ENCODE measurements at places on chromosomes 1 and 21.
A peak's percentile ranks its signal among the peaks of the same experiment; 100 is the strongest.

GRCh38 chr1:31937300-31938183, 626 bp downstream of the PTP4A2 start:
- no peak for DNase-seq

- no peak for DNase-seq
Observed at GRCh38 chr1:85078903-85079302, 30.6 kb upstream of the MCOLN3 start.

- no peak for DNase-seq
Observed at GRCh38 chr1:155049651-155050559, 1.2 kb upstream of the ADAM15 start.

GRCh38 chr1:230820568-230820967, 47.8 kb downstream of the C1orf198 start:
- DNase-seq: no peak

DNA sequence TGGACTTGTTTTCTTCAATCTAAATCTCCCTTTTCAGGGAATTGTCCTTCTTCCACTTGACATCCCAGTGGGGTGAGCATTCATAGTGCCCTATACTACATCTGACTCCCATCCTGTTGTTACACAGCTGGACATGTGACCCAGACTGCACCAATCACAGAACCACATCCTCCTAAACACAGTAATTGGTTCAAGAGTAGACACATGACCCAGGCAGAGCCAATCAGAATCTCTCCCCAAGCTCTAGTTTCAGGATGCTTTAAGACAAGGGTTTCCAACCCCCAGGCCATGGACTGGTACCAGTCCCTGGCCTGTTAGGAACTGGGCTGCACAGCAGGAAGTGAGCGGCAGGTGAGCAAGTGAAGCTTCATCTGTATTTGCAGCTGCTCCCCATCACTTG, 5.6 kb upstream of the DDOST start:
- no peak for DNase-seq

DNA sequence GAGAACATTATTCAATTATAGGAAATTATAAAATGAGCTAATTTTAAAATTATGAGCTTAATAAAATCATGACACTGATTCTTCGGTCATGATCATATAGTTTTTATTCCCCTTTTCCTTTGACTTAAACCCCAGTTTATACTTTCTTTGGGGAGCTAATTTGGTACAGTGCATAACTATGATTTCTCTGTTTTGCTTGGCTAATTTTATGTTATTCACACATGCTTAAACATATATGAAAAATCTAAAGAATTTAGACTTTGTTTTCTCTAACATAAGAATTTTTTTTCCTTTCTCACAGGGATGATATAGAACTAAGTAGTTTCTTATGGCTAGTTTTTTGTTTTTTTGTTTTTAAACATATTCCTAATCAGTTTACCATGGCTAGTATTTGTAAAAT, 52.5 kb downstream of the STXBP3 start:
- no peak for DNase-seq

GRCh38 chr1:32500387-32501209, 35.7 kb downstream of the ZBTB8B start:
- DNase-seq: no peak

- DNase-seq: no peak
Observed at GRCh38 chr21:41209016-41209619, 41.2 kb downstream of the BACE2 start.

GRCh38 chr1:2925918-2926317, 95.3 kb upstream of the ACTRT2 start:
- no peak for DNase-seq

DNA sequence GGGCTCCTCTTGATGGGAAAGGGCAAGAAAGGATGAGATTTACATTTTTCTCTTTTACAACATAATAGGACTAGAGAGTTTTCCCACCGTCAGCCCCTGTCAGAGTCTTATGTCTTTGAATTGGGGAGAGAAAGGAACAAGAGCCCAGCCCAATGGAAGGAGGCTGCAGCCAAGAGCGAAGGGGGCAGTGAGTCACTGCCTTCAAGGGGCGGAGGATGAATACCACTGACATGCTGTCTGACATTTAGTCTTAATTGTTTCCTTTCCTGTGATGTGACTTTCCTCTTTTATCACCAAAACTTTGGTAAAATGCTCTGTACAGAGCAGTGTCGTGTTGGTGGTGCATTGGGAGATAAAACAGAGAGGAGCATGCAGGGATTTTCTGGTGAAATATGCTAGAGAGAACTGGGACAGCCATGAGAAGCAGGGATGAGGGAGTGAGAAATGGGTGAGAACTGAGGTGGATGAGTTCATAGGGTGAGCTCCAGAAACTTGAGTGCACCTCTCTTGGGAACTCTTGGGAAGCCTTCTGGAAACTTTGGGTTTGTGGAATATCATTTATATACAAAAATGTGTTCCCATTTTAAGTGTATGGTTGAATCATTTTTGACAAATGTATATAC, 179.9 kb upstream of the FGGY start:
- no peak for DNase-seq

- DNase-seq: no peak
Observed at GRCh38 chr1:95548211-95548610, 314.2 kb downstream of the RWDD3 start.

- no peak for DNase-seq
Observed at GRCh38 chr1:78854556-78854955, 152.0 kb downstream of the ADGRL4 start.

- no peak for DNase-seq
Observed at GRCh38 chr1:153360190-153360589, 2.5 kb downstream of the S100A9 start.

GRCh38 chr21:36422279-36423098, 37.3 kb downstream of the CHAF1B start:
- DNase-seq: peak; percentile 10

GRCh38 chr21:36104317-36105300, 30.3 kb upstream of the CBR3 start:
- no peak for DNase-seq

GRCh38 chr1:24289937-24290595, 29.1 kb upstream of the GRHL3 start:
- peak; percentile 57 for DNase-seq

DNA sequence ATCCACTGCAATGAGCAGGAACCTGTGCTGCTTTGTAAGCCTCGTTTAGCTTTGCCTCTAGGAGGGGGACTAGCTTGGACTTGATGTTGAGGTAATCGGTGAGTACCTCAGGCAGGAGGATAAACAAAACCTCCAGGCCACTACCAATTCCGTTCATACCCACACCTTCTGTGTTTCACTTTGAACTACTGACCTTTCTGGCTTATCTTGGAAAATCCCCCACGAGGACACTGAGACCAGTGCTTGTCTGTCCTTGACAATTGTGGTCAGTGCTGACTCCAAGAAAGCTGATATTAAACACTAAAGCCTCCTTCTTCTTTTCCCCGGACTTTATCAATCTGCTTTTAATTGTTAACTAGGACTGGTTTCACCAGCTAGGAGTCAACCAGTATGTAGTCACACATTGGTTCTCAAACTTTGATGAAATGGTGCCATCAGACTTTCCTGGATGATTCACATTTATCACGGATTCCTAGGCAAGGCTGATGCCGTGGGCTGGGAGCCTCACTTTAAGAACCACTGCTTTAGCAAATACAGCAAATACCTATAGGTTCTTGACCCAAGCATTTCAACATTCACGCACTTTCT, 52.7 kb downstream of the TGFB2 start:
- no peak for DNase-seq

GRCh38 chr1:6815726-6816125, 30.5 kb downstream of the CAMTA1 start:
- no peak for DNase-seq

DNA sequence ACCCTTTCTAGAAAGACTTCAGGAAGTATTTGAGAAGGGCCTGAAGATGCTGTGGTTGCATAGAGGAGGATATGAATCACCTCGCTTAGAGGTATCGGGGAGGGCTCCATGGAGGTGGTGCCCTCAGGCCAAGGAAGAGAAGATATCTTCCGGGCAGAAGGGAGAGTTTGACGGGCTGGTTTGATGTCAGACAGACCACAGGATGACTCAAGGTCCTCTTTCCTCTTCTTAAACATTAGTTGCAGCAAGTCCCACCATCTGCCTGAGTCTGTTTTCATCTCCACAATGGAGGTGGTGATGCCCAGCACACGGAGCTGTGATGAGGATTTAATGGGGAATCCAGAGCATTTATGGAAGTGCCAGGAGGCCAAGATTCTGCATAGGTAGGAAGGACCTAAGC, 25.1 kb upstream of the RUNX3 start:
- DNase-seq: no peak

- DNase-seq: no peak
Observed at GRCh38 chr1:214920337-214920736, 162.2 kb upstream of the KCNK2 start.
